ENCODE measurements at places on chromosomes 5 and 9.

GRCh38 chr9:36642817-36643216 lies 70.1 kb downstream of the MELK start:
- DNase-seq, result no peak

GRCh38 chr5:109877670-109878045 lies 187.9 kb downstream of the MAN2A1 start:
- no peak for DNase-seq

GRCh38 chr9:109940561-109940960 lies 160.6 kb downstream of the PALM2AKAP2 start:
- no peak for DNase-seq

DNA sequence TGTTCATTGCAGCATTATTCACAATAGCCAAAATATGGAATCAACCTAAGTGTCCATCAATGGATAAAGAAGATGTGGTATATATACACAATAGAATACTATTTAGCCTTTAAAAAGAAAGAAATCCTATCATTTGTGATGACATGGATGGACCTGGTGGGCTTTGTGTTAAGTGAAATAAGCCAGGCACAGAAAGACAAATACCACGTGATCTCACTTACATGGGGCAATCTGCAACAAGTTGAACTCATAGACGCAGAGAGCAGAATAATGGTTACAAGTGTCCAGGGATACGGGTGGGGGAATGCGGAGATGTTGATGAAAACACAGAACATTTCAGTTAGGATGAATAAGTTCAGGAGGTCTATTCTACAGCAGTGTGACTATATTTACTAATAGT lies 66.4 kb upstream of the ALDH1B1 start:
- DNase-seq, result no peak

- no peak for DNase-seq
These were observed 28.5 kb downstream of the CFAP90 start for GRCh38 chr5:7822449-7822848.

GRCh38 chr5:157306081-157306480 lies 40.2 kb downstream of the CYFIP2 start:
- DNase-seq, result no peak

DNA sequence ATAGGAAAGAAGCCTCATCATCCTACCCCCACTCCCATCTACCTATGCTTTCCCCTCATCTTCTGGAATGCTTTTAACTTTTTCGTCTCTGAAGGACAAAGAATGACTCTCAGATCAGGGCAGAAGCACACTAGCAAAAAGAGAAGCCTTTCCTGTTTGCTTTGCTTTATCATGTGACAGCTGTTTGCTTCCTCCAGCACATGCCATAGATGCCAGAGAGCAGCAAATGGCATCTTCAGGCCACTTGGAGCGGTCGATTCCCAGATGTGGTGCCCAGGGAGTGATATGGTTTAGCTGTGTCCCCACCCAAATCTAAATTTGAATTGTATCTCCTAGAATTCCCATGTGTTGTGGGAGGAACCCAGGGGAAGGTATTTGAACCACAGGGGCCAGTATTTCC lies 294.8 kb downstream of the GADD45G start:
- DNase-seq, result no peak

DNA sequence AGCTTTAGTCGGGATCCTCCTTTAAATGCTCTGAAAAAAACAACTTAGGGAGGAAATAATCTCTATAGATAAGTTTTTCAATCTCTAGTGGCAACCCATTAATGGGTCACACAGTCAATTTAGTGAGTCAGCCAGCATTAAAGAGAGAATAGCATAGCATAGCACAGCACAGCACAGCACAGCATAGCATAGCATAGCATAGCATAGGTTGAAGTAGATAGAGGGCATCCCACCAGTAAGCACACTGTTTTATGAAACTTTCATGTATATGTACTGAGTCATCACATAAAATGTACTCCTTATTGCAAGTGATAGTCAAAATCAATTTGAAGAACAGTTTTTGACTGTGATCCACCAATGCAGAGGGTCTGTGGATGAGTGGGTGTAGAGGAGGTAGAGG lies 522.9 kb downstream of the CCDC171 start:
- no peak for DNase-seq

GRCh38 chr9:119221276-119221675 lies 148.0 kb downstream of the BRINP1 start:
- DNase-seq, result no peak

DNA sequence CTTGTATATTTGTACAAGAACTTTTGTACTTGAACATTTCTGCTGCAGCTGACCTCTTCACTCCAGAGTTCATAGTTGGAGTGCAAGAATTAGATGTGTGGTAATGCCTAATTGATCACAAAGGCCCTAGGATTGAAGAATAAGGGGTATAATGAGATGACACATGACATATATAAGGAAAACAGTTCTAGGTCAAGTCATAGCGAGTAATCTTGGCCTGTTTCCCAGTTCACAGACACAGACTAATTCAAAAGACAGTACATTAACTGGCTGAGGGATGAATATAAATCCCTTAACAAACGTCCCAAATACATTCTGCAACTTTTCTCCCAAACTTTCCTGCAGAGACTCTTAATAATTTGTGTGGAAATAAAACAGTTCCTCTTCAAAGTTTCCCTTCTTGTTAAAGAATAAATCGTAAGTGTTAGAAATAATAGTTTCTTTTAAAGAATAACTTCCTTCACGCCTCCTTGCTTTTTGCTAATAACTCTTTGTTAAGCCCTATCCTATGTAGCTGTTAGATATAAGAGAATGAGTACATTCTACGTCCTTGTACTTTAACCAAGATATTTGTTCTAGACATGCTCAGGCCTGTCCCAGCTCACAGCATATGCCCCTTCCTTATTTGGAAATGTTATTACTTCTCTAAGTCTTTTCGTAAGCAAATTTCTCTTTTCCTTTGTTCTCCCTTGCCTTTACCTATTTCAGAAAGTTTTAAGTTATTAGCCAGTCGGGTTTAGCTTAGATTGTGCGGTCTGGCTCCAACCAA lies 556.4 kb upstream of the CTNND2 start:
- no peak for DNase-seq

DNA sequence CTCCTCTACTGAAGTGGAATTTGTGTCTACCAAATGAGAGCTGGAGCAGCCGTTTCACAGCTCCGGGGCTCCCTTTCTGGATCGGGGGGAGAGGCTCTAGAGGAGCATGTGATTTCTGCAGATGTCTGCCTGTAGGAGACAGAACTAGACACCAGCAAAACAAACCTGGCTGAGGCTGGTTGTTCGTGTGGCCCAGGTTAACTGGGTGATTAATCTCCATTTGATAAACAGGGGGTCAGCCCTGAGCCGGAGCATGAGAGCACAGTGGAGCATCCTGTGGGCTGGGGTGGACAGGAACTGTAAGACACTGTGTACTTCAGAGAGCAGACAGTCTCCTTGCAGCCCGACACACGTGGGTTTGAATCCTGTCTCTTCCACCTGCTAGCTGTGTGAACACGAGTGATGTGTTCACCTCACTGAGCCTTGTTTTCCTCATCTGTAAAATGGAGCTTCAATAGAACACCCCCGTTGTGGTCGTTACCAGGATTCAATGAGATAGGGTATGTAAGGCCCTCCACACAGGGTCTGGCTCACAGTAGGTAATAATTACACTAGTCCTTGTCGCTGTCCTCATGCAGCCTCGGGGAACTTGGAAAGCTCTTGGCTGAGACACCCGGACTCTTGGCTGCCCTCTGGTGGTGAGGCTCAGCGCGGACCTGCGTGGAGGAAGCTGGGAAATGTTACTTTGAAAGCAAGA lies 12.9 kb downstream of the CXCL14 start:
- DNase-seq, result peak; percentile 60

- no peak for DNase-seq
These were observed 194.8 kb upstream of the TRPC7 start for GRCh38 chr5:136560126-136560525.

DNA sequence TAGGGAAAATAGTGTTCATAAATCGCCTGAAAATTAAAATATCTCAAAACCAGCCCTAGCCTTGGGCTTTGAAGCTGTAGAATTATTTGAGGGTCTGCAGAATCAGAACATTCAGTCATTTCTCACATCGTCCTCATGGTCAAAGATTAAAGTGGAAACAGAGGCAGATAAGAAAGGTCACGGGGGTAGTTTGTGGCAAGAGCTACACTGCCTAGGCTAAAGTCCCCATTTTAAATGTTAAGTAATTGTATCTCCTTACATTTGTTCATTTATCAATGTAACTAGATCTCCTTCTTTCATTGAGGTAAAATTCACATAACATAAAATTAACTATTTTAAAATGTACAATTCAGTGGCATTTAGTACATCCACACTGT lies 139.2 kb downstream of the TLE1 start:
- no peak for DNase-seq

DNA sequence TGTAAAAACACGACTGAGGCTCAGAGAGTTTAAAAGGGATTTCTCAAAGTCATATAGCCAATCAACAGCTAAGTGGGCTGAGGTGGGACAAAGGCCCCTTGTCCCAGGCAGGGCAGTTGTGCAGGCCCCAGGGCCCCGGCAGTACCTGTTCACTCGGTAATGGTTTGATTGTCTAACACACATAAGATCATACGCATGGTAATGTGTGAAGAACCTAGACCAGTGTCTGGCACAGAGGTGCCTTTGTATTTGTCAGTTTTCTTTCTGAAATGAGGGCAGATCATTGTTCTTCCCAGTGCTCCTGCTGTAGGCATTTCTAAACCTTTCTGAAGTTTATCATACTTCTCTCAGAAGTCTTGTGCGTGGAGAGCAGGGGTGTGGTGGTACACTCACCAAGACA lies 66.8 kb downstream of the IPPK start:
- DNase-seq, result no peak

- no peak for DNase-seq
These were observed 50.8 kb downstream of the GABBR2 start for GRCh38 chr9:98657897-98658296.

DNA sequence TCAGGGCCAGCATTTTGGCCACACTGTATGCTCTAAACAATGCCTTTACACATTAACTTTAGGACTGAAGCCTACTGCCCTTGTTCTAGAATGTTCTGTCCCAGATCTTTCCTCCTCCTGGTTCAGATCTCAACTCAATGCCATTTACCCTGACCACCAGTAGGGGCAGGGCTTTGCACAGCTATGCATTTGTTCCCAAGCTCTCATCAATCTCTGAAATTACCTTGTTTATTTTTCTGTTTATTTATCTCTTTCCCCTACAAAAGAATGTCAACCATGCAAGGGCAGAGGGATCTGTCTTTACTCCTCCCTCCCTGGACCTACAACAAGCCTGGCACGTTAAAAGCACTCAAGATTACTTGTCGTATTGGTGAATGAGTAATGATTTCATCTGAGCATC lies 612.9 kb downstream of the BNC2 start:
- no peak for DNase-seq

DNA sequence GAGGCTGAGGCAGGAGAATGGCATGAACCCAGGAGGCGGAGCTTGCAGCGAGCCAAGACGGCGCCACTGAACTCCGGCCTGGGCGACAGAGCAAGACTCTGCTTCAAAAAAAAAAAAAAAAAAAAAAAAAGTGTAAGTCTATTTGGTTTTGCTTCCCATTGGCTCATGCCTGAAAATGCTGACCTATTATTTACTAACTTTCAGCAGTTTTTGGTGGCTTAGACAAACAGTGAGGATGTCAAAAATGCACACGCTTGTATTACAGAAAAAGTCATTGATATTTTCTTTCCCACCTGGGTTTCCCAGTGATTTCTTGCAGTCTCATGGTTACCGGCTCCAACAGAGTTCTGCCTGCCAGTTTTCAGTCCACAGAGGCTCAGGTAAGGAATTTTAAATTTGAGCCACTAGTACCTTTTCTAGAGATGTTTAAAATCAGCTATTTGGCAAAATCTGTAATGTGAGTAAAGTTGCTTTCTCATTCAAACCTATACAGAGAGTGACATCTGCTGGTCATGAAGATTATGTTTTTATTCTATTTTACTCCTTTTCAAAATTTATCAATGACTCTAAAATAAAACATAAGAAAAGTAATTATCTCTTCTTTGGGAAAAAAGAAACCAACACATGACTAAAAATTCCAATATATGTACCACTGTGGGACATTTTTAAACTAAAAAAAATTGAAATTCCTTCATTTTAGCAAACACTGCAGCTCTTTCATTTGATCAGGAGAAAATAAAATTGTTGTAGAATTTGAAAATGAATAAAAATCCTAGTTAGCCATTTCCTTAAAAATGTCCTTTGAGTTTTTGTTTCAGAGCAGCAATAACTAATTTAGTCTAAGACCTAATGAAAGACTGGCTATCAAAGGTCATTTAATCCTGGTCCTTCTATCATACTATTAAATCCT lies 8.8 kb downstream of the FAM200C start:
- DNase-seq, result no peak

- DNase-seq, result no peak
These were observed 1.9 kb downstream of the NIM1K start for GRCh38 chr5:43193894-43194265.

- DNase-seq, result no peak
These were observed 662.6 kb downstream of the ACTL7B start for GRCh38 chr9:108193026-108193710.

GRCh38 chr5:178152491-178153444 lies 917 bp downstream of the NHP2 start:
- no peak for DNase-seq

DNA sequence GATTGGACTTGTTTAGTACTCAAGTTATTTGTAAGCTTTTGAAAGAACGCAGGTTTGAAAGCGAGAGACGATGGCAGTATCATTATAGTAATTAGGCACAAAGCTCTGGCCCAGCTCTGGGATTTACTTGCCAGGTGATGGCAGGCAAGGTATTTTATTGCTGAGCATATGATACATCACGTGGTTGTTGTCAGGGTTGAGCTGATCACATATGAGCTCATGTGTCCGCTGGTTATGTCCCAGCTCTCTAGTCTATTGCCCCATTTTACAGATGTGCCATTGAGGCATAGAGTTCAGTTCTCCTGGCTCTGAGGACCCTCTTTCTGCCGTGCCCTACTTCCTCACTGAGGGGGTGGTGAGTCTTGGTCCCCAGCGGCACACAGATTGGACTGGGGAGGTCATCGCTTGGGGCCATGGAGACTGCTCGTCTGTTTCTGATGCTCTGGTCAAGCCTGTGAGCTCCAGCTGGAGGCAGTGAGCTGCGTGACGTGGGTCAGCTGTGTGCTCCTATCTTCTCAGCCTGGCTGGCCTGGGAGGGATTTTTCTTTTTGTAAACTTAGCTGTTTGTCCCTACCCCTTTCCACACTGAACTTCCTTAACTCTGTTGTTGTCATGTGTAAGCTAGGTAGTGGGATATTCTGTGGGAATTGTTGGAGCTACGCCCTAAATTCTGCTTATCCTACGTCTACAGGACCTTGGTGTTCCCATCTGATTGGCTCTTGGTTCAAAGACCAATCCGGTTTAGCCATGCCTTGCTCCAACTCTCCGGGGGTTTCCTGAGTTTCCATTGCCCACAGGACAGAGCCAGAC lies 2.2 kb downstream of the NXNL2 start:
- DNase-seq, result no peak

DNA sequence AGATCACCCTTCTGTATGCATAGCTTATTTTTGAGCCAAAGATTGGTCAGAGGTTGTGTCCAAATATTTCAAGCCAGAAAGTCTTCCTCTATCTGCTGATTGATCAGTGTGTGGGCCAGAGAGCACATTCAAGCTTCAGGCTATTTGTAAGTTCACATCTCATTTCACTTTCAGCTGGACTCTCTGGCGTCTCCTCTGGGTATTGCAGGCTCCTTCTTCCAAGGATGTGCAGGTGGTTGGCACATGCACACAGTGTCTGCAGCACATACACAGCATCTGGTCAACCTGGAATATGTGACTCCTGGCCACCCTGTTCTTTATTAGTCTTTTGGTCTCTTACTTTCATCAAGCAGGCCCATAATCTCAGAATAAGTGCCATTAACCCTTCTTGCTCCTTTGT lies 516.1 kb downstream of the ANXA1 start:
- DNase-seq, result no peak

GRCh38 chr9:110106661-110107060 lies 101.3 kb downstream of the C9orf152 start:
- no peak for DNase-seq
